ENCODE measurements at places on chromosomes 6 and 20.

- H3K27me3 ChIP-seq = peaks cover 10% of the 10 kb centered on the region
- peaks cover 76% of the 10 kb centered on the region for H3K4me1 ChIP-seq
- no peak overlapping the region for H3K27ac ChIP-seq
- no peak for DNase-seq
These were observed 65.3 kb downstream of the BACH2 start for GRCh38 chr6:90231308-90231707.

GRCh38 chr6:44646355-44646754 lies 258.8 kb downstream of the CDC5L start:
- no peak overlapping the region for H3K4me3 ChIP-seq
- H3K27ac ChIP-seq = no peak overlapping the region
- no peak for DNase-seq
- peaks cover 24% of the 10 kb centered on the region for H3K27me3 ChIP-seq
- no peaks in the 10 kb centered on the region for H3K36me3 ChIP-seq

DNA sequence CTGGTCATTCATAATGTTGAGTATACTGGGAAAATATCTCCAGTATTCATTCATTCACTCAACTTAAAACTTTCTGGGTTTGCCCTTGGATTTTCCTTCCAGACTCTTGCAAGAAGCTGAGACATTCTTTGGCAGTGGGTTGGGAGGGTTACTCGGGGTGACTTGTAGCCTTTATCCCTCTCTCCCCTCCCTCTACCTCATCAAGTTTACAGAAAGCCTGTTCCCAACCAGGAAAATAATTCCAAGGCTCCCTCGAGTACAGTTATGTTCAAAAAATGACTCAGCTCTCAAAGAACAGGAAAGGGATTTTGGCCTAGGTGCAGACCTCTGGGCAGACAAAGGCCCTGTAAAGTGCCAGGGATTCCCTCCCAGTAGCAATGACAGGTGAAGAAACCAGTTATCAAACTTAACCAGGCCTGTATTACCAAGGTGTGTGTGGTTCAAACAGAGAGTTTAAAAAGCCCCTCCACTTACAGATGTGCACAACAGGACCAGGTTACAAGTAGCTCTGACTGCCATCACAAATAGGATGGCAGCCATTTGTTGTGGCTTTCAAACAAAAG lies 22.2 kb downstream of the FKBP1A start:
- peaks cover 2% of the 10 kb centered on the region for H3K27me3 ChIP-seq
- DNase-seq = no peak
- H3K4me3 ChIP-seq = no peak overlapping the region
- H3K4me1 ChIP-seq = peaks cover 59% of the 10 kb centered on the region

DNA sequence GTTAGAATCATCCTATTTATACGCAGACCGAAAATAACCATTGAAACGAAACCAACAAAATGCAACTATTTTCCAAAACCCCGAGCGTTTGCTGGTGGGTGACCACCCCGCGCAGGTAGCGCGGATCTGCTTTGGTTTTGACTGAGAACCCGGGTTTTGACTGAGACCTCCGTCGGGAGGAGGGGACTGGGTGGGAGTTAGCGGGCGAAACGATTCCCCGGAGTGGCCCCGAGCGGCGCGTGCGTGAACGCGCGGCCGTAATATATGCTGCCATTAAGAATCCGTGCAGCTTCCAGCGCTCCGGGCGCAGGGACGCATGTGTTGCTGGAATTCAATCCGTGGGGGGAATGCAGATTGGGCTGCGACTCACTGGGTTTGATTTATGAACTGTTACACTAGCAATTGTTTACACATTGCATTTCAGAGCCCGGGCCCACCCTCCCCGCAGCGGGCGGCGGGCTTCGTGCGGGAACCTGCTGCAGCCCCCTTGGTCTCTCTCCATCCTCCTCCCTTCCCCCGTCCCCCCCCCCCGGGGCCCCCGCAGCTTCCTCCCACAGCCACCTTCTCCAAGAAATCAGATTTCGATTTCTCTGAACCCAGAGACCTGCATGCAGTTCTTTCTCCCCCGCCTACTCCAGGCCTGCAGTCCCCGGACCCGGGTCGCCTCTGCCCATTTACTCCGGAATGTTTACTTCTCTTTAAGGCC lies 9.9 kb downstream of the NRN1 start:
- H3K36me3 ChIP-seq = no peaks in the 10 kb centered on the region
- peaks cover 65% of the 10 kb centered on the region for H3K4me1 ChIP-seq
- peak overlapping the region; percentile 48 for H3K27ac ChIP-seq
- H3K4me3 ChIP-seq = peak overlapping the region; percentile 91

GRCh38 chr20:53592992-53593465 lies 610 bp downstream of the ZNF217 start:
- H3K27me3 ChIP-seq = no peaks in the 10 kb centered on the region
- peak; percentile 50 for DNase-seq
- peak overlapping the region; percentile 91 for H3K4me3 ChIP-seq
- peaks cover 70% of the 10 kb centered on the region for H3K4me1 ChIP-seq
- no peaks in the 10 kb centered on the region for H3K36me3 ChIP-seq

DNA sequence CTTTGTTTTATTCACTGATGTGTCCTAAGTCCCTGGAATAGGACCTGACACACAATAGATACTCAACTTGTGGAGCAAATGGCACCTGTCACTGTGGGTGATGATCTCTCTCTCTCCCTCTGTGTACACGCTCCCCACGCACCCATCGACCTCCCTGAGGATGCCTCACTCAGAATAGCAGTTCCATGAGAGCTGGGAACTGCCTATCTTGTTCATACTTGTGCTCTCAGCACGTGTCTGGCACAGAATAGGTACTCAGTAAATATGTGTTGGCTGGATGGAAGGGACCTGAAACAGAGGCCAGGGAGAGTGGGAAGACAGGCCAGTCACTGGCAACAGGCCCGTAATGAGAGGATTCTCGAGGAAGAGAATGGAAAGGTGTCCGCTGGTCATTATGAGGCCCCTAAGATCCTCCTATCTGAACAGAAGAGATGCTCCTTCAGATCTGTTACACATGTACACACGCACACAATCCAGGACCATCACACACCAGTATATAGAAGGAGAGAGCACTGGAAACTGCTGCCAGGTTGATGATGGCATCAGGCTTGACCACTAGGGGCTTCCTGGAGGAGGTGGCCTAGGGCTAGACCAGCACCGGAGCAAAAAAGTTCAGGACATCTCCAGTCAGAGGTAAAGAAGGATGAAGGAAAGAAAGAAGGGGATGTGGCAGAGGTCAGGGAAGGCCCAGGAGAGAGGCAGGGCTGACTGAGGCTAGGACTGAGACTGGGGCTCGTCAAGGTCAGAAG lies 30.9 kb downstream of the VEGFA start:
- no peak overlapping the region for H3K4me3 ChIP-seq
- H3K36me3 ChIP-seq = no peaks in the 10 kb centered on the region
- H3K27me3 ChIP-seq = peaks cover 19% of the 10 kb centered on the region
- DNase-seq = no peak

DNA sequence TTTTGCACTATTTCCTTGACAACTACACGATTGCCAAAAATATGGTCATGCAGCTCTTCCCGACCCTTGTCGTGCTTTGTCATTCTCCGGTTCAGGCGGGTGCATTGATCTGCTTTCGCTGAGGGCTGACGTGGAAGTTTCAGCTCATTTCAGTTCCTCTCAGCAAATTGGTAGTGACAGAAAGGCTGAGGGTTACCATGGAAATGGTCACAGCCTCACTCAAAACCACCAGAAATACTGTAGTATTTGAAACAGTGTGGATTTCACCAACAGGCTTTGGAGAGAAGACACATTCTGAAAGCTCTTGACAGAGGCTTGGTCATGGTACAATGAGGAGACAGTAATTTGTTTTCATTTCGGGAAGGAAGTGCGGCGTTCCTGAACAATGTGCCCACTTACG lies 99.7 kb upstream of the EXOC2 start:
- H3K27me3 ChIP-seq = peaks cover 14% of the 10 kb centered on the region
- DNase-seq = no peak
- H3K27ac ChIP-seq = no peak overlapping the region
- H3K4me1 ChIP-seq = peaks cover 12% of the 10 kb centered on the region
- H3K36me3 ChIP-seq = no peaks in the 10 kb centered on the region

DNA sequence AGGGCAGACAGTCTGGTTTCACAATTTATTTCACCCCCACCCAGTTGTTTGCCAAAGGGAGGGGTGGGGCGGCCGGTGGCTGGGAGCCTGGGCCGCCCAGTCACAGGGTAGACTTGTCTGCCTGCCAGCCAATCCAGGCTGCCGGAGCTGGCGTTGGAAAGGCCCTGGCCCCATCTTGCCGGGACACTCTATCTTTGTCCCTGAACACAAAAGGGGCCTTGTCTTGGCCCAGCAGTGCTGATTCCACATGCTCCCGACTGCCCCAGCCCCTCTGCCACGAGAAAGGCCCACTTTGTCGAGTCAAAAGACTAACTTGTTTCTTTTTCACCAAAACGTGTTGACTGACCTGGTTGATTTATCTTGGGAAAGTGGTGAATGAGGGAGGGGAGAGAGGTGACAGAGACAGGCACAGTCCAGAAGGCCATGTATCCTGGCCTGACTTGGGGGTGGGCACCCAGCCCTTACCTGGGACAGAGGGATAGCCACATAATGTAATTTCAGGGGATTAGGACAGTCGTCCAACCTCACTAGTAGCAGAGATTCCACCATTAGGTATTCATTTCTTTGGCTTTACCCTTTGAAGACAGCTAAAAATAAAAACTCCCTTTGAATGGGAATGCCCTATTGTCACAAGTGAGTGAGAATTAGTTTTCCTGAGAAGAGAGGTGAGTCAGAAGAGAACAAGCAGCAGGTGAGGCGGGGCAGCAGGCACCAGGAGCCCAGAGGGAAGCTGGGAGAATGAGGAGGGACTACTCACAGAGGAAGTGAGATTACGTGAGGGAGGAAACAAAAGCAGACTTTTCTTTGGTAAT lies 67.0 kb upstream of the SIRPA start:
- H3K4me1 ChIP-seq = peaks cover 47% of the 10 kb centered on the region
- DNase-seq = no peak
- H3K4me3 ChIP-seq = no peak overlapping the region
- H3K27ac ChIP-seq = peak overlapping the region; percentile 97
- peaks cover 8% of the 10 kb centered on the region for H3K36me3 ChIP-seq

DNA sequence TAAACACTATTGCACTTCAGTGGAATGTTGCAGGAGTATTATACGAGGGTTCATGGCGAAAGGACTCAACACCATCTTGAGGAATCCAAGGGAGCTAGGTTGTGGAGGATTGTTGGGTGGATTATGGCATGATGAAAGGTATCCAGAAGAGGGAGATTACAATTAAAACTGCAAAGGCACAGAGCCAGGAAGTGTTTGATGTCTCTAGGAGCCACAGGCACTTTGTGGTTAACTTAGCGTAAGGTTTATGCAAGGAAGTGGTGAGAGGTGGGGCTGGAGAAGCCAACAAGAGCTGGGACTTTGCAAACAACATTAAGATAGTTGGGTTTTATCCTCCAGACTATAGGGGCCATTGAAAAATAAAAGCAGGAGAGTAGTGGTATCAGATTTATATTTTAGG lies 86.6 kb upstream of the TPD52L1 start:
- no peak overlapping the region for H3K4me3 ChIP-seq
- DNase-seq = no peak
- H3K27me3 ChIP-seq = no peaks in the 10 kb centered on the region
- no peak overlapping the region for H3K27ac ChIP-seq
- H3K4me1 ChIP-seq = no peaks in the 10 kb centered on the region

DNA sequence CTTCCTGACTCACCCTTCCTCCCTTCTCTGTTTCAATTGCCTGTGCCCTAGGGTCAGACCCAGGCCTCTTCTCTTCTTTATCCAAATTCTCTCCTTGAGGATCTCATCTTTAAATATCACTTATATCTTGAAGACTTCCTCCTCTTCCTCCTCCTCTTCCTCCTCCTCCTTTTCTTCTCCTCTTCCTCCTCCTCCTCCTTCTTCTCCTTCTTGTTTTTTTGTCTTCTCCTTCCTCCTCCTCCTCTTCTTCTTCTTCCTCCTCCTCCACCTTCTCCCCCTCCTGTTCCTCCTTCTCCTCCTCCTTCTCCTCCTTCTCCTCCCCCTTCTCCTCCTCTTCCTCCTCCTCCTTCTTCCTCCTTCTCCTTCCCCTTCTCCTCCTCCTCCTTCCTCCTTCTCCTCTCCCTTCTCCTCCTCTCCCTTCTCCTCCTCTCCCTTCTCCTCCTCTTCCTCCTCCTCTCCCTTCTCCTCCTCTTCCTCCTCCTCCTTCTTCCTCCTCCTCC lies 127.6 kb upstream of the AKIRIN2 start:
- DNase-seq = no peak
- peaks cover 59% of the 10 kb centered on the region for H3K4me1 ChIP-seq
- peaks cover 5% of the 10 kb centered on the region for H3K36me3 ChIP-seq
- H3K27ac ChIP-seq = no peak overlapping the region
- H3K4me3 ChIP-seq = no peak overlapping the region

- peaks cover 31% of the 10 kb centered on the region for H3K4me1 ChIP-seq
- DNase-seq = no peak
- peak overlapping the region; percentile 88 for H3K4me3 ChIP-seq
These were observed 971 bp downstream of the RBCK1 start for GRCh38 chr20:408843-409696.
